ENCODE measurements at places on chromosomes 4 and X. TPM values are rescaled to one million over a fixed set of nuclear protein-coding genes. Genes with fewer than 3 reads are reported as not detected.

The CXCL3 gene
- total RNA-seq: not detected

The RHOXF2B gene
- total RNA-seq: not detected

The RNF175 gene
- total RNA-seq: not detected

The FMR1 gene
- total RNA-seq: 35.5 TPM

The PABPC1L2B gene
- not detected for total RNA-seq

The PAGE2B gene
- not detected for total RNA-seq

The ITIH6 gene
- not detected for total RNA-seq

The GPM6B gene
- 3.7 TPM for total RNA-seq

The TRIM61 gene
- total RNA-seq: 1.0 TPM

The USP38 gene
- total RNA-seq: 18.1 TPM

The SH3D19 gene
- total RNA-seq: 281 TPM

The YIPF7 gene
- not detected for total RNA-seq

The SLC10A7 gene
- 18.1 TPM for total RNA-seq

The DDIT4L gene
- total RNA-seq: 2.1 TPM

The UGT2A3 gene
- not detected for total RNA-seq

The MAGEB2 gene
- total RNA-seq: not detected

The FRMPD3 gene
- total RNA-seq: not detected

The UGT8 gene
- total RNA-seq: not detected

The LRAT gene
- total RNA-seq: not detected

The NUP62CL gene
- not detected for total RNA-seq

The PCDH19 gene
- total RNA-seq: 3.5 TPM

The CFAP47 gene
- total RNA-seq: not detected

The SMIM31 gene
- total RNA-seq: not detected

The FHDC1 gene
- 0.44 TPM for total RNA-seq

The XK gene
- total RNA-seq: 0.22 TPM

The LONRF3 gene
- total RNA-seq: 22.1 TPM

The TMEM128 gene
- 15.2 TPM for total RNA-seq

The HMGN5 gene
- total RNA-seq: 5.1 TPM

The GAGE12E gene
- total RNA-seq: not detected

The C4orf51 gene
- total RNA-seq: not detected

The TIGD4 gene
- total RNA-seq: not detected

The DAPP1 gene
- 28.0 TPM for total RNA-seq

The ADGRG4 gene
- 0.33 TPM for total RNA-seq

The PRSS12 gene
- total RNA-seq: 0.57 TPM

The PPEF1 gene
- total RNA-seq: not detected

The HPGD gene
- 167 TPM for total RNA-seq

The SCML2 gene
- total RNA-seq: 2.1 TPM
